ENCODE measurements at places on chromosomes 12 and 14.

- no peak for DNase-seq
Observed at GRCh38 chr12:118350908-118351559, 21.7 kb downstream of the TAOK3 start.

DNA sequence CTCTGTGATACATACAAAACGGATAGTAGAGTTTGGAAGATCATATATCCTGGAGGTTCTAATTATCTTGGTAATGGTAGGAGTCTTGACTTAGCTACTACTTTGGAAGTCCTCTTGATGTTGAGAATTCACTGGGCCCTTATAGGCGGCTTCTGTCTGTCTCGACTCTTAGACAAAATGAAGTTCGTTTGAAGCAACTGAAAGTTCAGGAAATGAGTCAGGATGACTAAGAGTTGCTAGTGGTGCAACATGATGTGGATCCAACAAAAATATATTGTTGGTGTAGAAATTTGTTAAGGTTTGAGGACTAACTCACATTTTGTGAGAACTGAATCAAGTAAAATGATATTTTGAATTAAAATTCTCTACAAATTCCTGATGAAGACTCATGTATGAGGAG lies 272.7 kb downstream of the AEBP2 start:
- no peak for DNase-seq

DNA sequence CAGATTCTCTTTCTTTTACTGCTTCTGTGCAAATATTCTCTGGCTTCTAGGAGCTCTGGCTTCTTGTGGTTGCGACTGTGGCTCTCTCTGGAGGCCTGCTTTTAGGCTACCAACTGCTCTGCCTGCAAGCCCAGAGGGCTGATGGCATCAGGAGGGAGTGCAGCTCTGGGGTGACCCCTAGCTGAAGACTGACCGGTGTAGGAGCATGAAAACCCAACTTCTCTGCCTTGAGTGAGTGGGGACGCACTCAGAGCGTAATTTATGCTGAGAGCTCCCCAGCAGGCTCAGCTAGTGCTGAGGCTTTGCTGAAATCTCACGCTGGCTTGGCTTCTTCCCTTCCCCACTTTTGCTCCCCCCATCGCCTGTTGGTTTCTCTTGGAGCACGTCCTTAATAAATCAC lies 29.9 kb upstream of the RBM19 start:
- no peak for DNase-seq

DNA sequence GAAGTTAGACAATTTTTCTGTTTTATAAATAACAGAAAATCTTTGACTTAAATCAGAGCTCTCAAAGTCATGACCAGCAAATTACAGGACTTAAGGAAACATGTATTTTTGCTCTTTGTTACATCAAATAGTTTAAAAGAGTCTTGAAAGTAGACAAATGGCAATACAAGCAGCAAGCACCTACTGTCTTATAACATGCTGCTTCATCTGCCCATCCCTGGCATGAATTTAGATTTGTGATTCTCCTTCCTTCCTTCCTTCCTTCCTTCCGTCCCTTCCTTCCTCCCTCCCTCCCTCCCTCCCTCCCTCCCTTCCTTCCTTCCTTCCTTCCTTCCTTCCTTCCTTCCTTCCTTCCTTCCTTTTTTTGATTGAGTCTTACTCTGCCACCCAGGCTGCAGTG lies 715.6 kb upstream of the FLRT2 start:
- DNase-seq, result no peak

- no peak for DNase-seq
Observed at GRCh38 chr12:76240281-76240680, 107.9 kb downstream of the BBS10 start.

GRCh38 chr12:110775997-110776396 lies 33.3 kb upstream of the PPP1CC start:
- no peak for DNase-seq
